ENCODE measurements at places on chromosomes 1 and 21. TPM values are rescaled to one million over a fixed set of nuclear protein-coding genes. Genes with fewer than 3 reads are reported as not detected.

GRCh38 chr1:207849016-207849415 is 61.9 kb downstream of the CD34 start:
- DNase-seq: no peak

- DNase-seq: peak; percentile 52
Observed at GRCh38 chr1:242467556-242468145, 56.8 kb downstream of the PLD5 start.

DNA sequence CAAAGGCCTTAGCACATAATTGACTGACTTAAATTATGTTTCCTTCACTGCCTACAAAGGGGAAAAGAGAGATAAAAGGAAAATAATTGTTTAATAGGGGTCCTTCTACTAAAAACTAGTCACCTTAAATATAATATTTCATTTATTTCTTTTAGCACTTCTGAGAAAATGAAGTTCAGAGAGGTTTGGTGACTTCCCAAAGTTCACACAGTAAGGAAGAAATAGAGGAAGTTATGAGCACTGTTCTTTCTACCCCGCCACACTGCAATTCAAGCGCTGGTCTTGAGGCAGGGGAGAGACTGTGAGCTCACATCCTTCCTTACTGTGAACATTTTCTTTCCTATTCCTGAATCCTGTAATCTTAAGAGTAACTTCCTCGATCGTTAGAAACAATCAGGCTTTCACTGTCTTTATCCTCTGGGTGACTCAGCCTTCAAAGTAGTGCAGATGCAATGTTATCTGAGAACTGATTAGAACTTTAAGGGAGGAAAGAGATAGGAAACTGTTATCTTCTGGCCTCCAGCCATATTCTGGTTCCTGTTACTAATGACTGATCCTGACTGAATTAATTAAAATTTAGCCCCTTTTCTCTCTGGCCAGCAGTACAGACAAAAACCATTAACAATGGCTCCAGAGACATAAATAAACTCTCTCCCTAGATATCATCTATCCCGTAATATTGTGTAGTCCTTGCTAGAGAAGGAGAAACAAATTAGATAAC is 6.8 kb downstream of the RGS5 start:
- no peak for DNase-seq

- peak; percentile 4 for DNase-seq
Observed at GRCh38 chr1:230171356-230172015, 104.4 kb downstream of the GALNT2 start.

GRCh38 chr1:226154593-226154992 is 31.9 kb downstream of the ACBD3 start:
- DNase-seq: no peak

DNA sequence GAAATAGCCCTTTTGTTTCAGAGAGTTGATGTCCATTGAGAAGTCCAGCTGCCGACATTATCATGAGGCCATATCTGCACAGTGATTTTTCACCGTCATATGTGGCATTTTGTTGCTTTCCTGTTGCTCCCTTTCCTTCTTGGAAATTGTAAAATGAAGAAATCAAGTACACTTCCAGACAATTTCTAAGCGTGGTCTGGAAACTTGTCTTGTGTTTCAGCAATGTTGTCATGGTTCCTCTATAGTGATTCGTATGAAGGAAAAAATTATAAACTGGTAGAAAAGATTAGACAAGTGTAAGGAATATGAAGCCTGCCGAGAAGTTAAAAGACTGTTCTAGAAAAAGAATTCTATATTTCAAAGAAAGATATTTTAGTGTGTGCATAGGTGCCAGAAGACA is 17.7 kb downstream of the NTNG1 start:
- no peak for DNase-seq

The TBCE gene
- 39.4 TPM for total RNA-seq

The ADAM30 gene
- total RNA-seq: not detected

The CHRM3 gene
- total RNA-seq: 4.2 TPM

The HPCAL4 gene
- total RNA-seq: 0.15 TPM

The CRABP2 gene
- 180 TPM for total RNA-seq

The PROX1 gene
- 0.83 TPM for total RNA-seq

All from H9 (cell line).